NCI-H2171 treated with DMSO at 0.1 percent for 48 hours (cell line): ENCODE measurements at places on chromosomes 1 and 21.
A peak's percentile ranks its signal among the peaks of the same experiment; 100 is the strongest.

GRCh38 chr21:38675182-38675824 lies 130.4 kb upstream of the ETS2 start:
- peak; percentile 27 for DNase-seq

GRCh38 chr21:37159949-37160348 lies 86.9 kb downstream of the TTC3 start:
- DNase-seq: no peak

GRCh38 chr1:199743227-199743626 lies 284.3 kb upstream of the NR5A2 start:
- no peak for DNase-seq

GRCh38 chr1:2411801-2412394 lies 466 bp downstream of the PEX10 start:
- no peak for DNase-seq

DNA sequence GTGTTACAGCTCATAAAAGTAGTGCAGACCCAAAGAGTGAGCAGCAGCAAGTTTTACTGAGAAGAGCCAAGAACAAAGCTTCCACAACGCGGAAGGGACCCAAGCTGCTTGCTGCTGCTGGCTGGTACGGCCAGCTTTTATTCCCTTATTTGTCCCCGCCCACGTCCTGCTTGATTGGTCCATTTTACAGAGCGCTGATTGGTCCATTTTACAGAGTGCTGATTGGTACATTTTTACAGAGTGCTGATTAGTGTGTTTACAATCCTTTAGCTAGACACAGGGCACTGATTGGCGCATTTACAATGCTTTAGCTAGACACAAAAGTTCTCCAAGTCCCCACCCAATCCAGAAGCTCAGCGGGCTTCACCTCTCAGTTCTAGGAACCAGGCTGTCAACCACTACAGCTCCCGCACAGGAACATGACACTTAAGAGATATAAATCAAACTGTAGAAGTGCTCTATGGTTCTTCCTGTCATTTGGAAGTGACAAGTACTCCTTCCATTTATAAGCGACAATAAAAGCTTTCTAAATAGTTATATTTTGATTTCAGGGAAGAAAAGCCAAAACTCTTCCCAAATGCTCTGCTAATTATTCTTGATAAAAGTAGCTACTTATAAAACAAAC lies 28.5 kb downstream of the RNF115 start:
- DNase-seq: no peak

DNA sequence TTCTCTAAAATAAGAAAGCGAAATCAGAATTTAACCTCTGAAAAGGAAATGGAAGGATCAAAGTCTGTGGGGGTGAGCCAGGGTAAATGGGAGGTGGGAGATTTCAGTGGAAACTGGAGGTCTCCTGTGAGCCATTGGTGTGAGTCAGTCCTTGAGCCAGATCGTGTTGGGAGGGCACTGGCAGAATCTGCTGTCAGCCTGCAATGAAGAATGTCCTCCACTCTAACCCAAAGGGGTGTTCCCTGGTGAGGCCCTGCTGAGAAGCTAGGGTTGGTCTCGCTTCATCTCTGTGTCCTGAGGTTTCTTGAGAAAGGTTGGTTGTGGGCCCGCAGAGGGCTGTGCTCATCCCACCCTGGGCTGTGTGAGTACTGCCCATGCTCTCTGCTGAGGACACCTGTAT lies 2.4 kb downstream of the QSOX1 start:
- no peak for DNase-seq
